ENCODE measurements at places on chromosomes 1 and 21. TPM values are rescaled to one million over a fixed set of nuclear protein-coding genes. Genes with fewer than 3 reads are reported as not detected.

Gene FGR
- 0.14 TPM for total RNA-seq

Gene NGF
- total RNA-seq: not detected

Gene ZBTB8B
- not detected for total RNA-seq

Gene PLPPR4
- not detected for total RNA-seq

Gene BARHL2
- not detected for total RNA-seq

Gene RLF
- total RNA-seq: 17.7 TPM

Gene CD247
- total RNA-seq: 177 TPM

Gene CNR2
- total RNA-seq: 0.16 TPM

Gene MMEL1
- 1.2 TPM for total RNA-seq

Gene TMEM52
- not detected for total RNA-seq

Gene FCRLB
- 0.59 TPM for total RNA-seq

Gene DEGS1
- 70.9 TPM for total RNA-seq

Gene OLFM3
- total RNA-seq: not detected

Gene ZSCAN20
- 3.1 TPM for total RNA-seq

Gene EDARADD
- 11.7 TPM for total RNA-seq

Gene CITED4
- total RNA-seq: 8.5 TPM

Gene APCS
- not detected for total RNA-seq

Gene ZFP69B
- total RNA-seq: 2.8 TPM

Gene CXADR
- 0.50 TPM for total RNA-seq

Gene PM20D1
- 1.2 TPM for total RNA-seq

Gene GBP4
- total RNA-seq: 76.5 TPM

Gene FCRL3
- total RNA-seq: 0.23 TPM

Gene TP73
- total RNA-seq: 2.7 TPM

Gene SPATA6
- total RNA-seq: 0.27 TPM

Gene CELA2B
- total RNA-seq: not detected

Gene WDTC1
- 24.4 TPM for total RNA-seq

Gene RAB42
- 0.14 TPM for total RNA-seq

Gene C1orf226
- total RNA-seq: not detected

Gene AMY1C
- total RNA-seq: not detected
